ENCODE measurements at places on chromosomes 4 and X.

DNA sequence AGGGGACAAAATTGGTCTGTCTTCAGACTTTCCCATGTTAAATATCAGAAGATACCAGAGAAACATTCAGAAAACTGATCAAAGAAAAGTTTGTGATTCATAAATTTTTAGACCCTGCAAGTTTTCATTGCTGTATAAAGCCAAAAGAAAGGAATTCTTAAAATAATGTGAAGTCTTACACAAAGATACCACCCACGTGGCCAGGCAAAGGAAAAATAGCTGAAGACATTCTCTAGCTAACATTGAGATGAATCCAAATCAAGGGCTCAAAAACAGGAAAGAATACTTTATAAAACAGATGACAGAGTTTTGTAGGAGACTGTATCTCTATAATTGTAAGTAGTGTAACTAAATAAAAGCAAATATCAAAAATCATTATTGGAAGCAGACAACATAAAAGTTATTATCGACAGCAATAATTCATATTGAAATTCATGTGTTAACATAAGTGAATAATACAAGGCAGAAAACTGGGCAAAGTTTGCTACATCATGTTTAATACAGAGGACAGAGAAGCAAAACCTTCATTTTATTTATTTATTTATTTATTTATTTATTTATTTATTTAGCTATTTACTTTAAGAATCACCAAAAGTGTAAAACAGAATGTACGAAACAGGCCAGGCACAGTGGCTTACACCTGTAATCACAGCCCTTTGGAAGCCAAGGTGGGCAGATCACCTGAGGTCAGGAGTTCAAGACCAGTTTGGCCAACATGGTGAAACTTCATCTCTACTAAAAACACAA, 204.6 kb upstream of the SLIT2 start:
- no peak for DNase-seq

DNA sequence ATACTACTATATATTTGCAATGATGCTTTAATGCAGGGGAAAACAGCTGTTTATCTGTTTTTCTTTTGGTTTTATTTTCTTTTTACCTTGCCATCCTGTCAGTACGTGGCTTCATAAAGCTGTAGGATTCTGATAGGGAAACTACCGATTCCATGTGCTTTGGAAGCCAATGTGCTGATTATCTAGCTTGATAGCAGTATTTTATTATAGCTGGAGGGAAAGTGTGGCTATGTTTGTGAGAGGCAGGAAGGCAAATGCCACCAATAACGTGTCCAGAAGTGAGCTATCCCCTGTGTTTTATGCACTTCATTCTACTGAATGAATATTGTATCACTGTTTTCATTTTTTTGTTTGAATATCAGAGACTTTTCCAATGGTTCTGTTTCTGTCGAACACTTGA, 43.7 kb downstream of the IL15 start:
- DNase-seq, result no peak

- DNase-seq, result no peak
Measured at GRCh38 chr4:146844761-146845160, 100.9 kb downstream of the TTC29 start.

- DNase-seq, result no peak
Measured at GRCh38 chr4:99696801-99697200, 39.2 kb upstream of the C4orf54 start.

- DNase-seq, result no peak
Measured at GRCh38 chr4:92368653-92369052, 64.9 kb downstream of the GRID2 start.

- no peak for DNase-seq
Measured at GRCh38 chrX:17375637-17376430, 834 bp downstream of the NHS start.

GRCh38 chrX:18668071-18668835, 3.7 kb downstream of the RS1 start:
- no peak for DNase-seq

GRCh38 chrX:112705726-112706125, 26.0 kb upstream of the LHFPL1 start:
- no peak for DNase-seq
